Activated naive CD8-positive, alpha-beta T cell treated with anti-CD3 and anti-CD28 coated beads, Interleukin-2, amount 50 U/mL, for 24 hours (primary cell): ENCODE measurements at places on chromosomes 2 and 18.

DNA sequence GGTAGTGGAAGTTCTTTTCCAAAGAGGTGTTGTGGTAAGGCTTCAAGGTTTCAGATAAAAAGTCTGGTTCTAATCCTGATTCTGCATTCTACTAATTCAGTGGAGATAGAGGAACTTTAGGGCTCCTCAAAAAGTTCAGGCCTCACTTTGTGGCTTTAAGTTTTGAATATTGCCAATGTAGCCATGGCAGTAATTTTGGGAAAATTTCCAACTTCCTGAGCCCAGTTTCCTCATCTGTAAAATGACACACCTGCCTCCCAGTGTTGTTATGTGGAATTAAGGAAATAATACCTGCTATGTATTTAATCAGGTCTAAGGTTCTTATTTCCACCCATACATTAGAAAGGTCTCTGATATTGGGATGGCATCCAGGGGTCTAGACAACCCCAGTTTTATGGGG lies 147.6 kb upstream of the ITGA6 start:
- no peak for DNase-seq
- H3K27ac ChIP-seq: no peak overlapping the region
- H3K27me3 ChIP-seq: no peaks in the 10 kb centered on the region
- no peak overlapping the region for H3K4me3 ChIP-seq

- H3K4me3 ChIP-seq: no peak overlapping the region
- H3K27me3 ChIP-seq: no peaks in the 10 kb centered on the region
- H3K27ac ChIP-seq: no peak overlapping the region
- DNase-seq: no peak
These were observed 408.9 kb downstream of the RIT2 start for GRCh38 chr18:42706618-42707017.

DNA sequence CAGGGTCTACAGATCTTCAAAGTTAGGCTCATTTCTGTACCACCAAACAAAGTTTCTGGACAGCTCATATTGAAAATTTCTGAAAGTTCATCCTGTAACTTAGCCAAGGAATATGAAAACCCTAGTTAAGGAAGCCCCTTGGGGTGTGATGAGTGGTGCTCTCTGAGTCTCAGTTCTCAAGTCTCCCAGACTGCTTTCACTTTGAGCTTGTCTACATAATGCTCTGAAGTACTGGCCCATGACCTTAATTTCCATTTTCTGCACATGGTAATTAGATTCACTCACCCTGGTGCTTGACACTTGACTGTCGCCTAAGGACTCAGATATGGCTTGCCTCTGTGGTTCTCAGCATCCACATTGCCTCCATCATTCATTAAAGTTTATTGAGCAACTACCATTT lies 51.7 kb upstream of the SATB2 start:
- no peak overlapping the region for H3K4me3 ChIP-seq
- H3K36me3 ChIP-seq: no peaks in the 10 kb centered on the region
- peaks cover 14% of the 10 kb centered on the region for H3K27me3 ChIP-seq
- H3K4me1 ChIP-seq: no peaks in the 10 kb centered on the region
- no peak for DNase-seq
- H3K27ac ChIP-seq: no peak overlapping the region

- H3K4me1 ChIP-seq: no peaks in the 10 kb centered on the region
- H3K27me3 ChIP-seq: no peaks in the 10 kb centered on the region
- no peak for DNase-seq
- H3K4me3 ChIP-seq: no peak overlapping the region
These were observed 356.4 kb downstream of the CPS1 start for GRCh38 chr2:210912779-210913178.

DNA sequence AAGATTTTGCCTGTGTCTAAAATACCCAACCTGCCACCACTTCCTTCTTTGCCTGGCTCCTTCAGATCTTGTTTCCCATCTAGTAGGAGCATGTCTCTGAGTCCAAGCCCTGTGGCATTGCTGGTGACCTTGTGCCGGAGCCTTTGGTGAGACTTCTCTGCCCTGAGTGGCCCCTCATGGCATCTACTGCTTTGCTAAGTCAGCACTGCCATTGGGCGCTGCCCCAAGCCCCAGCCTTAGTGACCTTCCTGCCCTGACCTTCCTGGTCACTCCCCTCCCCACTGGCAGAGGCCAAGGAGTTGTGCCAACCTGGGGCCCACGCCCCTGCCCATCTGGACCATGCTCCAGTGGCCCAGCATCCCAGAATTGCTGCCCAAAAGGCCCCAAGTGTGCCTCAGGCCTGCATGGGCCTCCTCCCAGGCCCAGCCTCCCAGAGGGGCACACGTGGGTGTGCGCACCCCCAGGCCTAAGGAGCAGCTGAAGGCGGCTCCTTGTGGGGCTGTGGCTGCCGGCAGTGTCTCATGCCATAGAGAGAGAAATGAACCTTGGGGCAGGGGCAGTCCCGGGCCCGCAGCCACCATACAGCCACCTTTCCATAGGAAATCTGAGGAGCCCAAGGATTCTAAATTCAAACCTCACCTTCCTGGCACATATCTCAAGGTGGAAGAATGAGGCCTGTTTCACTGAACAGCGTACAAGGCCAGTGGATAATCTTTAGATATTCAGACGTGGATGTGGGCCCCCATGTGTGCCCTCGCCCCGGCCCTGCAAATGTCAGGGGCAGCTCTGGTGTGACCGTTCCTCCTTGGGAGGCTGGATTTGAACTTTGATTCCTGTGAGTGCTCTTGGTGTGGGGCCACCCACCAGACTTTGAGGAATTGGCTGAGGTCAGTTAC lies 100.2 kb upstream of the SLC66A3 start:
- H3K27ac ChIP-seq: no peak overlapping the region
- DNase-seq: no peak
- peaks cover 5% of the 10 kb centered on the region for H3K27me3 ChIP-seq
- no peaks in the 10 kb centered on the region for H3K4me1 ChIP-seq
- H3K4me3 ChIP-seq: no peak overlapping the region

- DNase-seq: no peak
- H3K4me1 ChIP-seq: no peaks in the 10 kb centered on the region
- no peak overlapping the region for H3K27ac ChIP-seq
- H3K27me3 ChIP-seq: no peaks in the 10 kb centered on the region
- H3K36me3 ChIP-seq: no peaks in the 10 kb centered on the region
- H3K4me3 ChIP-seq: no peak overlapping the region
These were observed 27.1 kb upstream of the KLF11 start for GRCh38 chr2:10016001-10016801.

- H3K27ac ChIP-seq: no peak overlapping the region
- no peak for DNase-seq
- no peaks in the 10 kb centered on the region for H3K36me3 ChIP-seq
- no peaks in the 10 kb centered on the region for H3K27me3 ChIP-seq
These were observed 572.0 kb upstream of the ZEB2 start for GRCh38 chr2:145091967-145092366.

DNA sequence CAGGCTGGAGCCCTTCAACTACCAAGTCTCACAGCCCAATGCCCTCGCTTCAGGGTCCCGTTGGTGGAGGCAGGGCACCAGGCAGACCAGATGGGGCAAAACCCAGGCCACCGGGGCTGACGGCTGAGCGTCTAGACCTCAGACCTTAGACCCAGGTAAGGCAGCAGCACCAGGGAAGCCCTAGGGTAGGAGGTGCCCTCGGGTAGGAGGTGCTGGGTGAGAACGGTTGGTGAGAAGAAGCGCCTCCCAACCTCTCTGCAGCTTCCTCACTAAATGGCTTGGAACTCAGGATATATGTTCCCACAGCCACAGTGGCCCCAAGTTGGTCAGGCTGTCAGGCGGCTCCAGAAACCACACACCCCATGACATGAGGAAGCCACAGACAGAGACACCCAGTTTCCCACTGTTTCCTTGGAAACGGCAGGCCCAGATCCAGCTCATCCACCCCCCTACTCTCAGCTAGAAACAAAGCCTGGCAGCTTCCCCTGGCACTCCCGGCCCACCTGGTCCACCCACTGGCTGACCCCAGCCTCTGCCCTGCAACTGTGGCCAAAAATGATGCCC lies 13.1 kb upstream of the MLPH start:
- DNase-seq: no peak
- peaks cover 16% of the 10 kb centered on the region for H3K4me1 ChIP-seq
- H3K4me3 ChIP-seq: peak overlapping the region; percentile 32
- peaks cover 20% of the 10 kb centered on the region for H3K27me3 ChIP-seq
- H3K27ac ChIP-seq: no peak overlapping the region
